ENCODE measurements at places on chromosomes 7 and 10.

GRCh38 chr7:30240106-30240800 is 44.1 kb upstream of the ZNRF2 start:
- DNase-seq = no peak

GRCh38 chr10:5271526-5271925 is 74.9 kb downstream of the AKR1C4 start:
- no peak for DNase-seq

- no peak for DNase-seq
These were observed 178.1 kb downstream of the CALN1 start for GRCh38 chr7:72234086-72234485.

DNA sequence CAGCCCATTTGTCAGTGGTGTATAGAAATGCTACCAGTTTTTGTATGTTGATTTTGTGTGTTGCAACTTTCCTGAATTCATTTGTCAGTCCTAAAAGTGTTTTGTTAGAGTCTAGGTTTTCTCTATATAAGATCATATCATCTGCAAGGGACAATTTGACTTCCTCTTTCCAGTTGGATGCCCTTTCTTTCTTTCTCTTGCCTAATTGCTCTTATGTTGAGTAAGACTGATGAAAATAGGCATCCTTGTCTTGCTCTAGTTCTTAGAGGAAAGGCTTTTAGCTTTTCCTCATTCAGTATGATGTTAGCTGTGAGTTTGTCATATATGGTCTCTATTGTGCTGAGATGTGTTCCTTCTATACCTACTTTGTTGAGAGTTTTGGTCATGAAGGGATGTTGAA is 161.7 kb upstream of the TPK1 start:
- DNase-seq = no peak

DNA sequence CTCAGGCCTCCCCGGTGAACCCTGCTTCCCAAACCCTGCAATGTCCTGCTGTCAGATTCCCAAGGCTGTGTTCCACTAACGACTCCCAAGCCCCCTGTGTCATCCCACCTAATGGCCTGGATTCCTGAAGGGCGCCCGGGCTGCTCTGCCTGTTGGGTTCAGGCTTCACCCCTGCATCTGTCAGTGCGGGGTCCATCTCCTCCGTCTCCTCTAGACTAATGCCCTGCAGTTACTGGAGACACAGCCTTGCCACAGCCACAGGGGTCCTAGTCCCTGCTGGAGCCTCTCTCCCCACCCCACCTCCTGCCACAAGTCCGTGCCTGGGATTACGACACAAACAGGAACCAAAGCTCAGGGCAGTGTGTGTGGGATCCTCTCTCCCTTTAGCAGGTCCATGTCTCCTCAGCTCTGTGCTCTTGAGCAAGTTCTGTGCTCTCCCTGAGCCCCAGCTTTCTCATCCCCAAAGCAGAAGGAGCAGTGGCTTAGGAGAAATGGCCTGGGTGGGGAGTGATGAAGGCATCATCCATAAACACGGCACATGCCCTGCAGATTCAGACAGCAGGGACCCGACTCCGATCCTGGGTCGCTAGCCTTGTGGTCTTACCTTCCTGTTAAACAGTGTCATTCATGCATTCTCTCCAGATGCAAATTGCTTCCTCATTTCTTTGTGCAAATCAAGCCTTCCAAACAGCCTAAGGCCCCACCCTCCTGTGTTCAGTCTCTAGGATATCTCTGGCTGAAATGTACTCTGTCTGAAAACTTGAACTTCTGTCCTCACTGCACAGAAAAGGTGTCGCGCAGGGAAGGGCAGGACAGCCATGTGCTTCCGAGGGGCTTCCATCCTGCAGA is 8.2 kb upstream of the RBP3 start:
- DNase-seq = no peak

GRCh38 chr7:6691103-6691502 is 15.6 kb downstream of the ZNF12 start:
- no peak for DNase-seq

DNA sequence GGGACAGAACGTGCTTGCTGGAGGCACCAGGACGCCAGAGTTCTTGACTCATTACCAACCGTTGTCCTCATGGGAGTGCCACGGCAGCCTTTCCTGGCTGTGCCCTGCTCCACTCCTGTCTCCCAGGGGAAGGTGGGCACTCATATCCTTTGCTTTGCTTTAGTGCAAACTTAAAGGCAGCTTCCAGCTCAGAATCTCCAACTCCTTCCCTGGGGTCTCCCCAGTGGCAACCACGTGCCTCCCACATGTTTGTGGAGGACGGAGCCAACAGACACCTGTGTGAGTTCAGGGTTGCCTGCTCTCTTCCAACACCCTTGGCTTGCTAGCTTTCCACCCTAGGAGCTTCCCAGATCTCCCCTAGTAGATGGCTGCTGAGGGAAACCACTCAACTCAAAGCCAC is 52.0 kb upstream of the HMX3 start:
- DNase-seq = no peak

DNA sequence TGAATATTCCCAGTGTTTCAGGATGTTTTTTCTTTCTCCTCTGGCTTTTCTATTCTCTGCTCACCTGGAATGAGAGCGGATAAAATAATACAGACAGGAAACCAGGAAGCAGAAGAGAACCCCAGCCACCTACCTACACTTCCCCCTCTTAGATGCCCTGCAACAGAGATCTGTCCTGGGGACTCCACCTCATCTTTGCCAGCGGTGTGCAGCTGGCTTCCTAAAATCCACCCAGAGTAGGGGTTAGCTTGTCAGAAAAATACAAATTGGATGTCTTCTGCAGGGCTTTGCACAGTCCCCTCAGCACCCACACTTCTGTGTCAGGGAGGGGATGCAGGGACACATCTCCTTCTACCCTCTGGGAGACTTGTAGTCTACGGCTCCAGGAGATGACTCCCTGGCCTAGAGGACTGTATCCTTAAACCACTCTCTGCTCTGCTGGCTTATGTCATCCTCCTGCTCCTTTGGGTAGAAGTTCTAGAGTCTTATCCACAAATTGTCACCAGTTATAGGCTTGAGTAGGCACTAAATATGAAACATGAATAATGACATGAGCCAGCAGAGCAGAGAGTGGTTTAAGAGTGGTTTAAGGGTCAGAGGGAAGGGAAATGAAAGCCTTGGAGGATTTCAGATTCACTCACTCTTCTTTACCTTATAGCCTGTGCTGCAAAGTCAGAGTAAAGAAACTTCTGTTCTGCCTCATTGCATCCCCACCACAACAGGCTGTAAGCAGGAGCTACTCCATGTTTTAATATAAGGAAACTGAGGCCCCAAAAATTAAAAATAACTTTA is 749.4 kb downstream of the AUTS2 start:
- no peak for DNase-seq

GRCh38 chr10:86613905-86614304 is 40.4 kb upstream of the OPN4 start:
- no peak for DNase-seq

- DNase-seq = no peak
These were observed 148.9 kb downstream of the PARD3 start for GRCh38 chr10:34666008-34666704.

GRCh38 chr7:97024209-97025129 is at the start of gene DLX5:
DLX5 (minus strand) TSS chr7:97024831; CDS start chr7:97024623, 208 bp downstream.
- DNase-seq = peak; percentile 40

- no peak for DNase-seq
These were observed 75.6 kb downstream of the ADCY1 start for GRCh38 chr7:45649560-45650346.

- no peak for DNase-seq
These were observed 1206.6 kb downstream of the TYW1 start for GRCh38 chr7:68203251-68203650.

DNA sequence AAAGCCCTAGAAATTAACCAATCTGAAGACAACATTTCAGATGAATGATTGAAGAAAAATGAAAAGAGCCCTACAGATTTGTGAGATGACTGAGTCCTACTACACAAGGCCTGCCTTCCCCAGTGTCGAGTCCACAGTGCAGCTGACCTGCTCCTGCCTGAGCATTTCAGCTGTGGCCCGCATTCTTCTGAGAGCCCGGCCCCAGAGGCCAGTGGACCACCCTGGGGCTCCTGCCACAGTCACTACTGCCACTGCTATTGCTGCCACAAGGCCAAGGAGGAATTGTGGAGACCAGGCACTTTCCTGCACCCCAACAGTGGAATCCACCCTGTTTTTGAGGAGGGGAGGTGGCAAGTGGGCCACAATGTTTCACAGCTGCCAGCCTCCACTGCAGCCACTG is 19.6 kb upstream of the ZNF735 start:
- no peak for DNase-seq

- no peak for DNase-seq
These were observed 453.4 kb upstream of the PODXL start for GRCh38 chr7:132009778-132010177.

GRCh38 chr10:91422915-91423314 is 12.8 kb downstream of the HECTD2 start:
- DNase-seq = no peak

DNA sequence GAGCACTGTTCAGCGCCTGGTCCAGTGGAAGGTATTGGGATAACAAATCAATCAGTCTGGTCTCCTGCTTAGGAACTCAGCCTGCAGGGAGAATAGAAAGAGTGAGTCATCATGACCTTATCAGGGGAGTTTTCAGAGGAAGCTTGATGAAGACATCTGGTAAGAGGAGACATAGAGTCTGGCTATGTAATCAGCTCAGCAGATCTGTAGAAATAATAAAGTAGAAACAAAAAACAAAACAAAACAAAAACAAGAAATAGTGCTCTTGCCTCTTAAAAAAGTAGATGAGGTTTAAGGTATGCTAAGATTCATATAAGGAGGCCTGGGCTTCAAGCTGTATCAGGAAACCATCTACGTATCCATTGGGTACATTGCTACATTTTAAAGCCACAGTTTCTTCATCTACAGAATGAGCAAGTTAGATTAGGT is 14.4 kb downstream of the TAS2R41 start:
- DNase-seq = no peak

DNA sequence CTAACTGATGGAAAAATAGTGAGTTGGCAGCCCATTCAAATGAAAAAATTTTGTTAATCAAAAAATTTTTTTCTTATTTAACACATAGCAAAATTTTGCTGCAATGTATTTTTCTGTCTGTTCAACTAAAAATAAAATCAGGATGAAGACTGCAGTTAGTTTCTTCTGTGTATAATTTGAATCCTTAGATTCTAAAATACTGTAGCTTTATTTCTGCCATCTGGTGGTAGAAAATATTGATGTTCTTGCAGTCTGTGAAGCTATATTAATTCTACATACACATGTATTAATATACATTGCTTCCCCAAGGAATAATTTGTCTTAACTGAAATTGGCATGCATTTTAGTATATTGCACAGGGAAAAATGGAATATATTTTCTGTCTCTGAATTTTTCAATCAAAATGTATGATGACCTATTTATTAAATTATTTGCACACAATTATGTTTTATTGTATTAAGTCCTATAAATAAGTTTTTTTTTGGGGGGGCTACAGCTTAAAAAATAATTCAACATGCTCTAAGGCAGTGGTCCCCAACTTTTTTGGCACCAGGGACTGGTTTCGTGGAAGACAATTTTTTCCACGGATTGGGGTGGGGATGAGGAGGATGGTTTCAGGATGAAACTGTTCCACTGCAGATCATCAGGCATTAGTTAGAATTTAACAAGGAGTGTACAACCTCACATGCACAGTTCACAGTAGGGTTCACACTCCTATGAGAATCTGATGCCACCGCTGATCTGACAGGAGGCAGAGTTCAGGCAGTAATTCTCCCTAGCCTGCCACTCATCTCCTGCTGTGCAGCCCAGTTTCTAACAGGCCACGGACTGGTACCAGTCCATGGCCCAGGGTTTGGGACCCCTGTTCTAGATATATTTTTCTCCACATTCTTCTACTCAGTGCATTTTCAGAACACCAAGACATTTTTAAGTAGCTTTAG is 119.4 kb downstream of the GNAT3 start:
- DNase-seq = peak; percentile 20

- no peak for DNase-seq
These were observed 61.7 kb upstream of the CDK13 start for GRCh38 chr7:39888171-39888853.

GRCh38 chr10:85318809-85319807 is 990.7 kb downstream of the CCSER2 start:
- peak; percentile 1 for DNase-seq

DNA sequence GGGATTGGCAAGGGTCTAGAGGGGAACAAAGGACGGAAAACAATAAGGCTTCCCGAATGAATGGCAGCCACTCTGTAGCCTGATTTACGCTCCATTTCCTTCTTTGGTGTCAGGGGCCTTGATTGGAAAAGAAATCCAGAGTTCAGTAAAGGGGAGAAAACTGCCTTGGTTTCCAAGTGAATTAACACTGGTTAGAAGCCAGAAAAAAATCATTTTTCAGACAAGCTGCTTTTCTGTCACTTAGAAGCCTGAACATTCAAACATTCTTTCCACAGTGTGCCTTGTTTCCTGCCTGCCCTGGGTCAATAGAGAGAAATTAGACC is 283 bp upstream of the TRDMT1 start:
- DNase-seq = no peak

DNA sequence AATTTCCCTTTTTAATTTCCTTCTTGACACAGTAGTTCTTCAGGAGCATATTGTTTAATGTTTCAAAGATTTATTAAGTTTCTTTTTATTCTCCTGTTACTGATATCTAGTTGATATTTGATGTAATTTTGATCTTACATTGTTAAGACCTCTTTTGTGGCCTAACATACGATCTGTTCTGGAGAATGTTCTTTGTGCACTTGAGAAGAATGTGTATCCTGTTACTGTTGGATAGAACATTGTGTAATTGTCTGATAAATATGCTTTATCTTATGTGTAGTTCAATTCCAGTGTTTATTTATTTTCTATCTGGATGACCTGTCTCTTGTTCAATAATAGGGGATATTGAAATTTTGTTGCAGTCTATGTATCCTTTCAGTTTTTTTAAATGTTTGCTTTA is 106.7 kb downstream of the ITGB1 start:
- no peak for DNase-seq

- no peak for DNase-seq
These were observed 113.4 kb downstream of the GPR37 start for GRCh38 chr7:124652237-124652636.

DNA sequence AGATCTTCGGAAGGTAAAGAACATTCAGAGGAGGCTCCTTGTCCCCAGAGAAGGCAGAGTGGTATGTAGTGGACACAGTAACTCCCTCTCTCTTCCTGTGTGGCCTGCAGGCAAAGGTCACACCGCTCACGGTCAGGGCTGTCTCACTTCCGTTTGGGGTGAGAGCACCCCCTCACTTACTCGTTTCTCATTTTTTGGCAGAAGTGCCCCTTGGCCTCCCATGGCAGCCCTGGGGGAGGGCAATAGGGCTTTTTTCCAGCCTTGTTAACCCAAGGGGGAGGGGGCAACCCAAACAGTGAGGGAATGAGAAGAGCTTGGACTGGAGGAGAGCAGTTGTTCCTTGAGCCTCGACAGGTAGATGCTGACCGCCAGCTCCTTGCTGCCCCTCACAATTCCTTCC is 31.8 kb upstream of the SRGN start:
- DNase-seq = no peak

- DNase-seq = no peak
These were observed 42.1 kb upstream of the MKLN1 start for GRCh38 chr7:131285556-131285955.

All from NCI-H2171 (cell line).